Omental fat pad (tissue), 4 donors: ENCODE measurements at places on chromosomes 7 and 10.

- DNase-seq = no peak
These were observed 60.8 kb downstream of the NPSR1 start for GRCh38 chr7:34718867-34719266.

- DNase-seq = no peak
These were observed 62.9 kb upstream of the ZMIZ2 start for GRCh38 chr7:44685723-44686122.

GRCh38 chr7:8442051-8442813, 8.8 kb downstream of the NXPH1 start:
- DNase-seq = no peak

DNA sequence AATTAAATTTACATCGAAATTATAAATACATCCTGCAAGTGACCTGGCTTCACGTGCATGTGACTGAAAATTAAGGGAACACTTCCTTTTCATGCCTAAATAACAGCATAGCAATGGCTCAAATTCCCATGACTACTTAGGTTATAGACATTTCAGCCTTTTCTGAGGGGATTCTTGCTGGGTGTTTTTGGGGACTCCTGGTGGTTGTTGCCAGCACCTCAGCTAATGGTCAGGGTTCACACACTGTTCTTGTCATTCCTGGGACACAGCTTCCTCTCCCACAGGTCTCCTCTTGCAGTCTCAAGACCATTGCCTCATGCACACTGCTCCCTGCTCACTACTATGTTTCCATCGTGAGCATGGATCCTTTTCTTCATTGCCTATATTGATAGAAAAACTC, 148.9 kb upstream of the GLI3 start:
- no peak for DNase-seq

DNA sequence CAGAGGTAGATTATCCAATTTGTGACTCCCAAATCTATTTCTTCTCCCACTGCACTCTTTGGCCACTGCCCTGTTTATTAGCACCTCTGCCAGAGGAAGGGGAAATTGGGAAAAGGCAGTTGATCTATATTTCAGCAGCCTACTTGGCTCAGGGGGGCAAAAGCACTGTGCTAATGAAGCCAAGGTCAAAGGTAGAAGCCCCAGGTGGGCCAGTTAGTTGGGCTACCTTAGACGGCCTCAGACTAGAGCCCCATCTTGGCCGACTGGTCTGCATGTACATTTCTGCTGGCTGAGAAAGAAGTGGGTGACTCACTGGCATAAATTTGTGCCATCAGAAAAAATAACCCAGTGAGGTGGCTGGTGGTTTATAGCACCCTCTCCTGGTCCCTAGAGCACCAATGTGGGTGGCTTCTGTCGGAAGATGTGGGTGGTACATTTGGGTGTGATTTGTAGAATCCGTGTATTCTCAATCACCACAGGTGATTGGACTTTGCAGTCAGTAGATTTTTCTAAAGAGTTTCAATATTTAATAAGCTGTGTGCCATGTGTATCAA, 293.3 kb upstream of the MKI67 start:
- no peak for DNase-seq

DNA sequence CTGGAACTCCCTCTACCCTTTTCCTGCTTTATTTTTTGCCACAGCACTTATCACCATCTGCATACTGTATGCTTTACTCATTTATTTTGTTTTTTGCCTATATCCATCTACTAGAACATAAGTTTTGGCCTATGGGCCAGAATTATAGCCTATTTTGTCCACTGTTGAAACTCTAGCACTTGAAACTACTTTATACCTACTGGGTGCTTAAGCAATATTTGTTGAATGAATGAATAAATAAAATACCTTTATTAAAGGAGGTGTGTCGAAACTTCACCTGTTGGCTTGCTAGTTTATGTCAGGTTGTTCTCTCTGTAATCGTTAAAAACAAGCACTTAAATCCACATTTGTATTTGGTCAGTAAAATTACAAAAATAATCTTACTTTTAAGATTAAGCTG, 53.3 kb downstream of the MTERF1 start:
- DNase-seq = no peak

- no peak for DNase-seq
These were observed 203.5 kb downstream of the PTEN start for GRCh38 chr10:88066876-88067275.

- DNase-seq = no peak
These were observed 63.6 kb downstream of the PKD1L1 start for GRCh38 chr7:47884675-47885074.

GRCh38 chr10:104331208-104331838, 6.9 kb downstream of the ITPRIP start:
- no peak for DNase-seq

DNA sequence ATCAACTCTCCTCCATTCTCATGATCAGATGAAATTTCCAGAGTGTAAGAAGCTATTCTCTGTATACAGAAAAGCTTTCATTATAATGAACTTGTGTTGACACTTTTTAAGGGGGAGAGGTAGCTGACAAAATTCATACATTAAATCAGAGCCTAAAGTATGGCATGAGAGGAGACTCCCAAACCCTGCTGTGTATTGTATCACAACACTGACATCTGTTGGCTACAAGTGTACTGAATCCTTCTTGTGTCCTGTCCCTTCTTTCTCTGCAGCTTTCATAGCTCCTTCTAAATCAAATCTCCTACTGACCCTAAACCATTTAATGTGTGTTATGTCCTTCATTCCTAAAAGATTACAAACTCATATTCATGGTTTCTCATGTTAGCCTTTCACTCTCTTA, 70.9 kb downstream of the GCC1 start:
- DNase-seq = no peak

- no peak for DNase-seq
These were observed 87.0 kb downstream of the LARP4B start for GRCh38 chr10:844552-844951.

DNA sequence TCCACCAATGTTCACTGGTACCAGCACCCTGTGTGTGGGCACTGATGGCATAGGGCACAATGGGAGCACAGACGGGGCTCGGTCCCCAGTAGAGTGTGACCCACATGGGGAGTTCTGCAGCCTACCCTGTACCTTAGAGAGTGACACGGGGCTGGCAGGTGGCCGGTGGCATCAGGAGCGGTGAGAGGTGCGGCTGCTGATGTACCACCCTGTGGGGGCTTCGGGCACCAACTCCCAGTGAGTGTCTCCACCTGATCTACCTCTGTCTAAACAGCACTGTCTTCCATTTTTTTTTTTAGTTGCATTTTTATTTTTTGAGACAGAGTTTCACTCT, 4.1 kb downstream of the JAKMIP3 start:
- DNase-seq = no peak

- no peak for DNase-seq
These were observed 40.7 kb downstream of the TARP start for GRCh38 chr7:38232502-38233366.

GRCh38 chr7:23462846-23463245, 7.4 kb downstream of the IGF2BP3 start:
- no peak for DNase-seq

- no peak for DNase-seq
These were observed at the start of gene INSYN2A for GRCh38 chr10:127196282-127197153. INSYN2A (minus strand) TSS chr10:127196591; CDS start chr10:127176395, 20,196 bp downstream.

- no peak for DNase-seq
These were observed 47.5 kb upstream of the KIF5B start for GRCh38 chr10:32103721-32104120.

DNA sequence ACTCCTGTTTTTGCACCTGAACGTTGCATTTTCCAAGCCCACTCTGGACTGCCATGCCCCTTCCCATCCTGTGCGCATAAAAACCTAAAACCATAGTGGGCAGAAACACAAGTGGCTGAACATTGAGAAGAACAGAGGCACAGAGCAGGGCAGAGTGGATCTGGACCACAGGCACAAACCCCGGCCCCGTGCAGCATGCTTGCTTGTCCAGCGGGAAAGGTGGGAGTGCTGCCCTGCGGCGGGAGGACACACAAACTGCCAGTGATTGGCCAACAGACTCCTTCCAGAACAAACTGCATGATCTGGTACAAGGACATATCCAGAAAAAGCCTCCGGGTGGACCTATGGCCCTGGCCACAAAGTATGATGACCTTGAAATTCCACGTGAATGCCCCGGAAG, 42.5 kb upstream of the ADARB2 start:
- DNase-seq = no peak

DNA sequence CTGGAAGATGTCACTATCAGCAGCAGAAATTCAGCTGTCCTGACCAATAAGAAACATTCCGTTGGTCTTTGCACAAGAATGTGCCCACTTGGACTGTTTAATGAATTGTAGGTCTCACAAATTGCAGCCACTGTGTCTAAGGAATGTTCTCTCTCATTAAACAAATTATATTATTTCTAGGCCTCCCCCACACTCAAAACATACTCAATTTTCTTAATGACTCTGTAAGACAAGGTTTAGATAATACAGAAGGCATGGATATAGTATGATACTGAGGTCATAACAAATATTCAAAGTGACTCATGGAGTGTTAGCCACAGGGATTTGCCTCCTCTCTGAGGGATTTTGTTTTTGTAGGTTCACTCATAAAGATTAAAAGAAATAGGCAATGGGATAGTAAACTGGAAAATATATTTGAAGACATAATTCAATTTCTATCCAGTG, 197.5 kb downstream of the PTN start:
- DNase-seq = no peak

DNA sequence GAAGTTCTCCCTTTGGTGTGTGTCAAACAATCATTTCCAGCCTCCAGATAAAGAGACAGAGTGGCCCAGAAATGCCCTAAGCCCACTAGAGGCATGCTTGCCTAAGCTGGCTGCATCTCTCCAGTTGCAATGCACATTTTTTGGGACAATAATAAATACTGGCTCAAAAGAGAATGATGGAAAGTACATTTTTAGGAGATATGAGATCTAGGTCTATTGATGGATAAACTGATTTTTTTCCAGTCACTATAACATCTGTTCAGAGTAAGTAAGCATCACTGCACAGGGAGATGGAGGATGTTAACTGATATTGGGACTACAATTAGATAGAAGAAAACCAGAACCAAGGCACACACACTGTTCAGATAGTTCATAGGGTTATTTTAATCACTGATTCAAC, 553.0 kb downstream of the GRM8 start:
- no peak for DNase-seq

DNA sequence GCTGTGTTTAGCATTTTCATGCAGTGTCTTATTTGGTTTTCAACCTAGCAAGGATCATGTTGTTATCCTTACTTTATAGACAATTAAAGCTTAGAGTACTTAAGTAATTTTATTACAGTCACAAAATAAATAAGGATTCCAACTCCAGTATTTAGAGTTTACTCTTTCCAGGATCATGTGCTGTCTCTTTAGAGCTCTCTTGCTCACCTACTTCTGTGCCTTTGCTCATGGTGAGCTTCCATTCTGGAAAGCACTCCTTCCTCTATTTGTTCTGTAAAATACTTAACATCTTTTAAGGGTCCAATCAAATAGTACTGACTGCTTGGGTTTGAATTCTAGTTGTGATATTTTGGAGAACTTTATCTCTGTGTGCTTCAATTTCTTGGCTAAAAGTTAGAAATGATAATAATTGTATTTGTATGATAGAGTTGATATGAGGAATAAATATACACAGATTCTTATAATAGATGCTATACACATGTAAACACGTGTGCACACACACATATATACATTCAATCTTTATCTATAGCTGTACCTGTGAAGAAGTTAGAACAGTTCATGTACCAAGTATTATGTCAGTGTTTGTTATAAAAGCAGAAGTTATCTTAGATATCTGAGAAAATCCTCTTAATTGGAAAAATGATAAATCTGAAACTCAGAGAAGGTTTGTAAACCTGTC, 18.2 kb upstream of the CALCR start:
- DNase-seq = no peak

- DNase-seq = no peak
These were observed 109.9 kb downstream of the FANK1 start for GRCh38 chr10:126006264-126006663.

DNA sequence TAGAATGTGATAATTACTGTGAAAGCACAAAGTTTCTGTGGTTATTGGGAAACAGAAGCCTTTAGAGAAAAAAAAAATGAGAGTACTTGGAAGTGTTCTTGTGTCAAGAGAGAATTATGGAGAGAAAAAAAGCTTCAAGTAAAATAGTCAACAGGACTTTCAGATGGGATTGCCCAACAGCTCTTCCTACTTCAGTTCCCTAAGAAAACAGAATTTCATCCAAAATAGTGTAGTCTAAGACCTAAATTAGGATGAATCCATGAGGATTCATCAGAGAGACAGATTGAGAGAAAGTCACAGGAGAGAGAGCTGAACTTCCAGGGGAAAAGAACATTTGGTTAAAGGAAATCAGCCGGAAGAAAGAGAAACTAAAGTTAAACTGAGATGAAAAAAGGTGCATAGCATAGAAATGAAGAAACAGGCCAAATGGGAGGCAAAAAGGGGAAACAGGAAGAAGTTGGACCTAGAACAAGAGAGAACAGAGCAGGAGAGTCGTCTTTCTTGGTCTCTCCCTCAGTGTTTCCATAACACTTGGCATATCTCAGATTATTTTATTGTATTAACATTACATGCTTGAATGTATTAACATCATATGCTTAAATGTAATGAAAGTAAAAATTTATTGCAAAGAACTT, 2.5 kb downstream of the SCIN start:
- DNase-seq = no peak

- DNase-seq = no peak
These were observed 2.8 kb downstream of the BMPR1A start for GRCh38 chr10:86759073-86759672.

DNA sequence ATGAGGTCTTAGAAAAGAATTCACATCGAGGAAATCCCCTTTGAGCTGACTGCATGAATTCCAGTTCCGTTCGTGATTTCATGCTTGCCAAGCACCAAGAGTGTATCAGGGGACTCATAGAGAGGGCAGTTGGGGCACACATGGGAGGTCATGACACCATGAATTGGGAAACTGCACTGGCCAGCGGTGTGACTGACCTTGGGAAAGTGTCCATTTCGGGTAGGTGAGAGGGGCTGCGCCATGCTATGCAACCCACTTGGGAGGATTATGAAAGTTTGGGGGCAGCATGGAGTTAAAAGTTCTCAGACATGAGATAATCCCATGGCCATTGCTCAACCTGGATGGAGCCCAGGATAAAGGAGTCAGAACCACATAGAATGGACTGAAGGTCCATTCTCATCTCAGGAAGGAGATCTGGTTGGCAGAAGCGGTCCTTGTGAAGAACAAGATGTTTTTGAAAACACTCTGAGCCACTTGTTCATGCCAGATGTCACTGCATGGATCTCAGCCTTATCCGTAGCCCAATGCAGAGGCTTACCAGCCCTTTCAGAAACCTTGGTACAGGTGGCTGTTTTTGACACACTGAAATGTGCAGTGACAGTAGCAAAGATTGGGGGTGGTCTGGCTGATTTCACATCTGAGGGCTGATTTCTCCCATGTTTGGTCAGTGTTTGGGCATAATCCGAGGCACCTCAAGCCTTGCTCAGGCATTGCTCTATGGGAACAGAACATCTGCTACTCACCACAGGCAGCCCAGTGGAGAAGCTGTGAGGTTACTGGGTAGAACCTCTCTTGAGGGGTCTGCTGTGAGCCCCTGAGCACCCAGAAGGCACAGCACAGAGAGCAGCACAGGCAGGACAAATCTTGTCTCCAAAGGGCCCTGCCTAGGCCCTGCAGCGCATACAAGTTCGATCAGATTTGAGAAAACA, 252.3 kb downstream of the CXCL12 start:
- DNase-seq = peak; percentile 26

GRCh38 chr10:13823096-13823708, 236.4 kb downstream of the PRPF18 start:
- DNase-seq = no peak
